ENCODE measurements at places on chromosomes 5 and 9.
A peak's percentile ranks its signal among the peaks of the same experiment; 100 is the strongest.

- no peak for DNase-seq
Observed at GRCh38 chr5:156706631-156707030, 143.5 kb upstream of the PPP1R2B start.

GRCh38 chr5:129902816-129903215 lies 1.4 kb upstream of the CHSY3 start:
- no peak for DNase-seq

GRCh38 chr5:131288328-131288727 lies 24.5 kb downstream of the CDC42SE2 start:
- DNase-seq: no peak

- DNase-seq: no peak
Observed at GRCh38 chr5:155936520-155937406, 390.2 kb upstream of the SGCD start.

- DNase-seq: no peak
Observed at GRCh38 chr5:138605254-138605972, 30.2 kb upstream of the HSPA9 start.

GRCh38 chr9:72424131-72424530 lies 59.1 kb upstream of the ZFAND5 start:
- DNase-seq: no peak

DNA sequence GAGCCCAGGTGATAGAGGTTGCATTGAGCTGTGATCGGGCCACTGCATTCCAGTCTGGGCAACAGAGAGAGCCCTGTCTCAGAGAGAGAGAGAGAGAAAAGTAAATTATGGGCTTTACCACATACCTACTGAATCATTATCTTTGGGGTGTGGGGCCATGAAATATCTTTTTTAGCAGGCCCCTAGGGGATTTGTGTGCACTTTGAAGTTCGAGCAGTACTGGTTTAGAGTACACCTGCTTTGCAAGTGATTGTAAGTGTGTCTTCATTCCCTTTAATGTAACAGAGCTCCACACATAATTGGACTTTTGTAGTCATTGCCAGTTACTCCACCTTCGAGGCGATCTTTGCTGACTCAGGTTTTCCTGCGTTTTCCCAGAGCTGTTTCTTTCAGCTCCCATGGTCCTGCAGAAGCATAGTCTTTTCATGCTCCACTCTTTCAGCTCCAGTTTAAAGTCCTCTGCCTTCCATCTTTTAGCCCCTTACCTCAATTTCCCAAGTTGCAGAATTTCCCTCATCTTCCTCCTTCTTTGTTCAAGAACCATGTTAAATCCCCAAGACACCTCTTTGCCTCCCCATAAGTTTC lies 24.0 kb upstream of the FRMPD1 start:
- DNase-seq: no peak

DNA sequence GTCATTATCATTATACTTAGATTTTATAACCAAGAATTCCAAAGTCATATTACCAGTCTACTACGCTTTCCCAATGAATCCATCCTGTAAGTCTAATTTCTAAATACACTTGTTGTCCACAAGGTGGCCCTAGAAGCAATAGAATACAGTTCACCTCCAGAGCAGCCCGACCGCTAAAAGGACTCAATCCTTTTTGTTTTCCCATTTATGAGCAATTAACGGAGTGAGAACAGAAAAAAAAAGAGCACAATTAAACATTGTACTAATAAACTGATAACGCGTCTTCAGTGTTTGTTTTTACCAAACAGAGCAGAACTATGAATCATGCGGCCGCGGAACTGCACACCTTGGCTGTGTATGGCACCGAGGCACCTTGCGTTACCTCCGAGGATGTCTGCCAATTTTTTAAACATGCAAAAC lies 160.7 kb upstream of the DAPK1 start:
- peak; percentile 51 for DNase-seq

GRCh38 chr9:89719202-89719601 lies 114.4 kb downstream of the GADD45G start:
- DNase-seq: no peak

Measured in BE2C (cell line).